Activated naive CD4-positive, alpha-beta T cell treated with anti-CD3 and anti-CD28 coated beads for 36 hours (primary cell): ENCODE measurements at places on chromosomes 5 and 9. TPM values are rescaled to one million over a fixed set of nuclear protein-coding genes. Genes with fewer than 3 reads are reported as not detected.

DNA sequence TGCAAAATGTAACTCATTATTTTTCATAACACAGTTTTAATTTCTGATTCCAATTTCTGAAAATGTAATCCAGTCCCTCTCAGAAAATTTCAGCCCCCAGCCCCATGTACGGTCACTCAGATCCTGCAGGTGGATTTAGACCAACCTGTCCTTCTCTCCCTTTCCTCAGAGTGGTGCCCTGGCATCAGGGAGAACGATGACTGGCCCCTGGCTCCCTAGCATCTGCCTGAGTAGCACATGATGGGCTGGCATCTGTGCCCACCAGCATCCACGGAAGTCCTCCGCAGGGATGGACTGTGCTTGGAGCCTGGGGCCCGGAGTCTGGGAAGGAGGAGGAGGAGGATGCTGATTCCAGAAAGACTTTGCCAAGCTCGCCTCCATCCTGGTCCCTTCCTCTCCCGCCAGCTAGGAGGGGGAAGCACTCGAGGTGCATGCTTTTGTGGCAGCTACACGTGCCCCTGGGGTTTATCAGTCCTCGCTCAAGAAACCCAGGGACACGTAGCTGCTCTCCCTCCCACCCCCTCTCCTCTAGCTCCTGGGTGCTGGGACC lies 54.4 kb upstream of the RUFY1 start:
- DNase-seq: peak; percentile 20

- DNase-seq: no peak
These were observed 114.8 kb downstream of the WNK2 start for GRCh38 chr9:93298498-93299417.

DNA sequence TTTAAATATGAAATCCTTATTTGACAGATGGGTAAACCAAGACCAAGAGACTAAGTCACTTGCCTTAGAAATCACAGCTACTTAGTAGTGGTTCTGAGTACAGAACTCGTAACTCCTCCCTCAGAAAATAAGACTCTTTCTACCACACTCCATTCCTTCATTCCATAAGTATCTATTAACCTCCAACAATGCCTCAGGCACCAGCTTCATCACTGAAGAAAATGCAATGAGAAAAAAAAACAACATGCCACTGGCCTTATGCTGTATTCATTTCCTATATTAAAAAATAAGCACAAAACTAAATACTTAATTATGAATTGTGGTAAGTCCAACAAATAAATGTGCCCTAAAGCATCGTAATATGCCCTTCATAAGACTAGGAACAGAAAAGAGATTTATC lies 13.5 kb upstream of the FREM1 start:
- DNase-seq: no peak

DNA sequence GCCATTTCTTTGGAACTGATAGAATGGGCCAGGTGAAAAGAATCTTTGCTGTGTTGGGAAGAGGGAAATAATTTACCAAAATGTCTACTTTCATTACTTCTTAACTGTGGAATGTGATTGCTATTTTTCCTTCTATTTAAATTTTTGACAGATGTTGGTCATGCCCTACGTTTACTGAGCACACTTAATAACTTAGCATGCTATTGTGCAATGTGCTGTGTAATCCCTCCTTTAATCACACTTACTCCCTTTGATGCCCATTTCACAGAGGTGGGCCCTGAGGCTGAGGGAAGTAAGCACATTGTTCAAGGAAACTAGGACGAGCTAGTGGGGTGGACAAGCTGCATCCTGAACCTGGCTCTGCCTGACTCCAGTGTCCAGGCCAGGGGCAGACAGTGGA lies 47.8 kb upstream of the INSYN2B start:
- DNase-seq: no peak

DNA sequence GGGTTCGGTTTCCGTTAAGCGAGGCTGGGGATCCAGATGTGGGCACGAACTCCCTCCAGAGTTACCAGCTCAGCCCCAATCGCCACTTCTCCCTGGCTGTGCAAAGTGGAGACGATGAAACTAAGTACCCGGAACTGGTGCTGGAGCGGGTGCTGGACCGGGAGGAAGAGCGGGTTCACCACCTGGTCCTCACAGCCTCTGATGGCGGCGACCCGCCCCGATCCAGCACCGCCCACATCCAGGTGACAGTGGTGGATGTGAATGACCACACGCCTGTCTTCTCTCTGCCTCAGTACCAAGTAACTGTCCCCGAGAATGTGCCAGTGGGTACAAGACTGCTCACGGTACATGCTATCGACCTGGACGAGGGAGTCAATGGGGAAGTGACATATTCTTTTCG lies 803 bp downstream of the PCDHGA7 start:
- DNase-seq: no peak

PCDHA9 gene
- not detected for total RNA-seq
